GM23338 (cell line): ENCODE measurements at places on chromosomes 7 and 10. TPM values are rescaled to one million over a fixed set of nuclear protein-coding genes. Genes with fewer than 3 reads are reported as not detected.

DNA sequence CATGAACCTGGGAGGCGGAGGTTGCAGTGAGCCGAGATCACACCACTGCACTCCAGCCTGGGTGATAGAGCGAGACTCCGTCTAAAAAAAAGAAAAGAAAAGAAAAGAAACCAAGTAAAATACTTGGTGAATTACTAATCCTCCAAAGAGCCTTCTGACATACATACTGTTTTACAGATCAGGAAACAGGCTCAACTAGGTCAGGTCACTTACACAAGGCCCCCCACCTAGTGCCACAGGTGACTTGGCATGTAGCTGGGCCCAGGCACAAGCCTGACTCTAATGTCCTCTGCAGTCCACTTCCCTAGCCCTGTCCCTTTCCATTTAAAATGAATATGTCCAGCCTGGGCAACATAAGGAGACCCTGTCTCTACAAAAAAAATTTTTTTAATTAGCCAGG, 157.0 kb downstream of the TPST1 start:
- no peak overlapping the region for H3K4me3 ChIP-seq
- no peaks in the 10 kb centered on the region for H3K27me3 ChIP-seq
- no peaks in the 10 kb centered on the region for H3K36me3 ChIP-seq
- H3K4me1 ChIP-seq, result no peaks in the 10 kb centered on the region

GRCh38 chr7:17062151-17063044, 180.6 kb upstream of the AGR3 start:
- no peaks in the 10 kb centered on the region for H3K4me1 ChIP-seq
- no peak overlapping the region for H3K27ac ChIP-seq
- H3K36me3 ChIP-seq, result no peaks in the 10 kb centered on the region
- DNase-seq, result no peak
- H3K4me3 ChIP-seq, result no peak overlapping the region

DNA sequence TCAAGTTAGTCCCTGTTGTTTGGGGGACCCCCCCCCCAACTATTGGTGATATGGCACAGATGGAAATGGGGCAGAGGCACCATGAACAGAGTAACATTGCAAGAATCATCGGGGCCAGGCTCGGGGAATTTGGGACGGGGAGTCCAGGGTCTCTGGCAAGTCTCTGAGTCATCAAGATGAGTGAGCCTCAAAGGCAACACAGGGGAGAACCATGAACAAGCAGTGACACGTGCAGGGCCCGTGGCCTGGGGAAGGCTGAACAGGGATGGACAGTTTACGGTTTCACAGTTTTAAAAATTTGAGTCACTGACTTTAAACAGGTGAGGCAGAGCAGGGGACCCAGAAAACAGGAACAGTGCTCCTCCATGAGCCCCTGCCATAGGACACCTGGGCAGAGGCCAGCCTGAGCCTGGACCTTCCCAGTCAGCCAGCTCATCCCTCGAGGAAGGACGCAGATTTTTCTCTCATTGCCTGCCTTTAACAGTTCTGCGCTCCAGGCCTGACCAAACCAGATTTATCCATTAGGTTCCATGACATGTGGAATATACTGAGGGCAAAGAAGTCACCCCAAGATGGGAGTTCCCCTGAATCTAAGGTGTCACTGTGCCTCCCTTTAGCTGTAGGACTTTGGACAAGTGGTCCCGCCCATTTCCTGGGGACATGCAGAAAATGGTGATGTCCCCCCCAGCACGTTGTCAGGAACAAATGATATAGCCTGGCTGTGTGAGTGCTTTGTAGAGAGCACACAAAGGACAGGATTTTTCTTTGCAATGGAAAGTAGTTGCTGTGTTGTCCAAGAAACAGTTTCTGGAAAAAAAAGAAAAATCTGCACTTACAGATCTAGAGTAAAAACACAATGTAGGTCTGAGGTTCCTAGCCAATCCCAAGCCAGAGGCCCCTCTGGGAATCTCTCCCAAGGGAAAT, 23.8 kb downstream of the CHST15 start:
- H3K4me3 ChIP-seq, result no peak overlapping the region
- H3K36me3 ChIP-seq, result no peaks in the 10 kb centered on the region
- no peaks in the 10 kb centered on the region for H3K27me3 ChIP-seq
- H3K27ac ChIP-seq, result no peak overlapping the region
- H3K4me1 ChIP-seq, result peaks cover 38% of the 10 kb centered on the region
- no peak for DNase-seq

- H3K36me3 ChIP-seq, result no peaks in the 10 kb centered on the region
- peak overlapping the region; percentile 74 for H3K27ac ChIP-seq
- peak; percentile 85 for DNase-seq
- peaks cover 52% of the 10 kb centered on the region for H3K4me1 ChIP-seq
Observed at GRCh38 chr10:17673471-17674061, 29.6 kb downstream of the STAM start.

- H3K36me3 ChIP-seq, result no peaks in the 10 kb centered on the region
- no peak overlapping the region for H3K4me3 ChIP-seq
- H3K4me1 ChIP-seq, result no peaks in the 10 kb centered on the region
- H3K27ac ChIP-seq, result no peak overlapping the region
- no peaks in the 10 kb centered on the region for H3K27me3 ChIP-seq
Observed at GRCh38 chr10:76911184-76911583, 726.4 kb downstream of the KCNMA1 start.

DNA sequence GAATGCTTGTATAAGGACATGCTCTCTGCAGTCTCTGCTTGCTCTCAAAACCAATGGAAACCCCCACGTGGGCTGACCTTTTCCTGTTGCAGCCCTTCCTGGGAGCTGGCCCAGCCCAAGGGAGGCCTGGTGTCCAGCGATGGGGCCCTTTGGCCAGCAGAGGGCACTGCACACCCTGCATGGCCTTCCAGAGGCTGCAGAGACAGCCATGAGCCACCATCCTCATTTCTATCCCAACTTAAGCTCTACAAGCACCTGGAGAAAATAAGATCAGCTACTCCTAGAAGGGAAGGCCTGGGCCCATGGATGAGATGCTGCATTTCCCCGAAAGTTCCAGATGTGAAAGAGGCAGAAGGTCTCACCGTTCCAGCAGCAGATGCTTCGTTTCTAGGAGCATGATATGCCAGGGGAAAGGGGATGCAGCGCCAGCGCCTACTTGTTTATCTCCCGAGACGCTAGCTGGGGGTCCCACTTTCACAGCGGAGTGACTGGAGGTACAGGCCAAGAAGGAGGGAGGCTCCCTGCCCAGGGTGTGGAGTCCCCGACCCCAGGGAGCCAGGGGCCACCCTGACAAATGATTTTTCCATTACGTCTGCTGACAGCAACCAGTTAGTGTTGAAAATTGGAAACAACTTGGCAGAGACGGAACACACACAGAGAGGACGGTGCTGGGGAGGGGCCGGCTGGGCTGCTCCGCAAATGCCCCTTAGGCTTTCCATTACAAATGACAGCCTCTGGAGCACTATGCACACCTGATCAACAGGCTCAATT, 106.4 kb downstream of the ZRANB1 start:
- peak overlapping the region; percentile 92 for H3K27ac ChIP-seq
- H3K27me3 ChIP-seq, result no peaks in the 10 kb centered on the region
- H3K36me3 ChIP-seq, result no peaks in the 10 kb centered on the region
- DNase-seq, result peak; percentile 94

DNA sequence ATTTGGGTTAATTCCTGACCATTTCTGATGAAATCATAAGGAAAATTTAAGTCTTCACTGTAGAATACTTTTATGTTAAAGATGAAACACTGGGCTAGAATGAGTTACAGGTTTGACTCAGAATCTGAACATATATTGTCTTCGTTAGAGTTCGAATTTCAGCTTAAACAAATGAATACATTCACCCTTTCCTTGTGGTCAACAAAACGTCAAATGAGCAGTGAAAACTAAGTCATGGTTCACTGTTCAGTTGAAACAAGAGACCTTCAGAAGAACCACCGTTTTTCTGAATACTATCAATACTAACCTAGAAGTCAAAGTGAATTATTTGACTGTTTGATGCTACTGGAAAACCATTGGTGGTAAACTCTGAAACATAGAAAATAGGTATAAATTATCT, 235.2 kb upstream of the ZWINT start:
- no peak overlapping the region for H3K27ac ChIP-seq
- H3K4me1 ChIP-seq, result no peaks in the 10 kb centered on the region
- no peak for DNase-seq
- no peak overlapping the region for H3K4me3 ChIP-seq
- H3K36me3 ChIP-seq, result no peaks in the 10 kb centered on the region

GRCh38 chr7:4051696-4052095, 630.4 kb upstream of the FOXK1 start:
- H3K27me3 ChIP-seq, result no peaks in the 10 kb centered on the region
- no peaks in the 10 kb centered on the region for H3K36me3 ChIP-seq
- DNase-seq, result no peak
- H3K27ac ChIP-seq, result no peak overlapping the region
- no peak overlapping the region for H3K4me3 ChIP-seq

DNA sequence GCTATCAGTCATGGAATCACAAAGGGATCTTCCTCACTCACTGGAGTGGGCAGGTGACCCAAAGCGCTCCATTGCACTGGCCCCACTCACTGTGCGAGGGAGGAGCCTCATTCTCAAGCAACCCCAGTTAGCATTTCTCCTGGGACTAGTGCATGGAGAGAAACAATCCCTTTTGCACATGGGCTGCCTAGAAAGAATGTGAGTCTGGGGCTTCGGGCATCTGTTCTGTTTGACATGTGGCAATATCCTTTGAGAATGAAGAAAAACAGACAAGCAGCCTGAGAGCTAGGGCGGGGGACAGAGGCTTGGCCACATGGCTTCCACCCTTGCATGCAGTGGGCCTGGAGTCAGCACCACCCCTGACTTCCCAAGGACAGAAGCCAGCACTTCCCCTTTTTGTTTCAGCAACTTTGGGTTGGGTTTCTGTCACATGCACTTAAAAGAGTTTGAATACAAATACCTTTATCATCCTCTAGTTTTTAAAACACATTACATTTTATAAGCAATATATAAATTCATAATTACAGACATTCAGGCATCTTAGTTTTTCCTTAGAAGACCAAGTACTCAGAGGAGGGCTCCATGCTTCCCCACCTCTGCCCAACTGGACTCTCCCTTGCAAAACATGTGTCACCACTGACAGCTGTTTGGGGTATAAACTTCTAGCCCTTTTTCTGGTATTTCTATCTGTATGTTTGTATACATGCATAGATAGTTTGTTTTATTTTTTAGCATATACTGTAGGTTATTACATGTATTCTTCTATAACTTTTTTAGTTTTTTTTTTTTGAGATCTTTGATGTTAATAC, 73.8 kb downstream of the RBM20 start:
- no peaks in the 10 kb centered on the region for H3K4me1 ChIP-seq
- no peak overlapping the region for H3K27ac ChIP-seq
- H3K4me3 ChIP-seq, result no peak overlapping the region
- H3K36me3 ChIP-seq, result no peaks in the 10 kb centered on the region
- DNase-seq, result no peak
- H3K27me3 ChIP-seq, result no peaks in the 10 kb centered on the region

DNA sequence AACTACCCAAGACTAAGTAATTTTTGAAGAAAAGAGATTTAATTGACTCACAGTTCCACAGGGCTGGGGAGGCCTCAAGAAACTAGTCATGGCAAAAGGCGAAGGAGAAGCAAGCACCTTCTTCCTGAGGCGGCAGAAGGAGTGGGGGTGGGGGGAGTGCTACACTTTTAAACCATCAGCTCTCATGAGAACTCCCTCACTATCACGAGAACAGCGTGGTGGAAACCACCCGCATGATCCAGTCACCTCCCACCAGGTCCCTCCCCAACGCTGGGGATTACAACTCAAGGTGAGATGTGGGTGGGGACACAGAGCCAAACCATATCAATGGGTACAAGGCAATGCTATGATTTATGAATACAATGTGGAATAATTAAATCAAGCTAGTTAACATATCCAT, 241.9 kb downstream of the PTPRN2 start:
- no peaks in the 10 kb centered on the region for H3K27me3 ChIP-seq
- H3K4me3 ChIP-seq, result no peak overlapping the region
- no peaks in the 10 kb centered on the region for H3K36me3 ChIP-seq
- DNase-seq, result no peak
- no peak overlapping the region for H3K27ac ChIP-seq

DNA sequence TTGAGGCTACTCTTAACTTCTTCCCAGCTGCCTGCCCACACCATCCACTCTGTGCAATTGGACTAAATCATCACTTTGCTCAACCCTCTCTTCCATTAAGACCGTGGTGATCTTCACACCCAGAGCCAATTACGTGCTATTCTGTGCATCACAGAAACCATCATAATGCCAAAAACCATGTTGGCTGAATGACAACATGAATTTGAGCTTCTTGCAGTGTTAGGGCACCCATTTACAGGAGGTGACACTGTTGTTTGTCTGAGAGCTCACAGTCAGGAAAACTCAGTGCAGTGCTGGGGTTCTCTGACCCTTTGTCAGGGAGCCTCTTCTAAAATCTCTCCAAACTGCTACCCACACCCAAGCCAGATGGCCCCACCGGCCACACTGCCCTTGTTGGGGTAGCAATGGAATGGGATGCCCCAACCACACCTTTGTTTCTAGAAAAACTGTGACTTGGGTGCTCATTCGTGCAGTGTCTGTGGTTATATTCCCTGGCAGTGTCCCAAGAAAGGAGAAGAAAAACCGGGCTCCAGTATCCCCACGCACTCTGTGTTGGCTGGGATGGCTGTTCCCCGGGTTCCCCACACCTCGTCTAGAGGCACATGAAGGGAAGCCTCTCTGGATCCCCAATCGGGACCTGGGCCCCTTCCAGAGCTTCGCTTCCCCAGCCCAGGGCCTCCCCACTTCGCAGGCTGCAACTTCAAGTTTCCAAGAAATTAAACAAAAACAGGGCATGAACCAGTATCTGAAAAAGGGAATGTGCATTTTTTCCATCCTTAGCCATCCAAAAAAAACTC, 2.0 kb upstream of the TNS3 start:
- H3K4me3 ChIP-seq, result no peak overlapping the region
- DNase-seq, result no peak
- H3K36me3 ChIP-seq, result no peaks in the 10 kb centered on the region
- H3K27me3 ChIP-seq, result peaks cover 20% of the 10 kb centered on the region
- no peak overlapping the region for H3K27ac ChIP-seq

DNA sequence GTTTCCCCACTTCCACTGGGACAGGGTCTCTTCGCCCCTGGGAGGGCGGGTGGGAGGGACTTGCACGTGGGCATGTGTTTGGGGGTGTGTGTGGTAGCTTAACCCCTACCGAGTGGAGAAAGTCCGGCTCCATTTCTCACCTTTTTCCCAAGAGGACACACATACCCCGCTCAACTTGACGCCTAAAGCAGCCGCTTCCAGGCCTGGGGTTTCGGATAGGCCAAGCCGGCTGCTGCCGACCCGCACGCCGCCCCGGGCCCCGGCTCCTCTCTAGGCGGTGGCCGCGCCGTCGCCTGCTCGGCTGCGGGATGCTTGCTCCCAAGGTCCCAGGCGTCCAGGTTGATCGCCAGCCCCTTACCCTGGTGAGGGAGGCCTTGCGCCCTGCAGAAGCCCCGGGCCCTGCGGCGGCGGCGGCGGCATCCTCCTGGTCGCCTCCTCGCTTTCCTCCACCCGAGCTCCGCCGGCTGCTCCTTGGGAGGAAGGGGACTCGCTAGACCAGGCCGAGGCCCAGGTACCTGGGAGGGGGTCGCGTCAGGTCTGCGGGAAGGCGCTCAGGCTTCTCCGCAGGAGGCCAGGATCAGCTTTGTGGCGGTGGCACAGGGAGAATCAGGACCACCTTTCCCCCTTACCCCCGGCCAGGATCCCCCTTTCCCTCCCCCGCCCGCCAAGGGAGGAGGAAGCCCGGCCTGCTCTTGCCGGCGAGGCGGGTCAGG, 3.2 kb upstream of the GATA3 start:
- H3K27ac ChIP-seq, result no peak overlapping the region
- H3K4me3 ChIP-seq, result peak overlapping the region; percentile 64
- no peaks in the 10 kb centered on the region for H3K36me3 ChIP-seq

POU6F2 gene
- 5.0 and 7.3 TPM in 2 replicates for polyA plus RNA-seq

HTR5A gene
- polyA plus RNA-seq, result not detected in 2 replicates

RPEL1 gene
- polyA plus RNA-seq, result 0.21 TPM in 1 of 2 replicates, not detected in the other

OR2F2 gene
- not detected in 2 replicates for polyA plus RNA-seq

LIPM gene
- polyA plus RNA-seq, result not detected in 2 replicates

NPC1L1 gene
- 0.03 and 0.05 TPM in 2 replicates for polyA plus RNA-seq
